ENCODE measurements at places on chromosomes 6 and 20.

DNA sequence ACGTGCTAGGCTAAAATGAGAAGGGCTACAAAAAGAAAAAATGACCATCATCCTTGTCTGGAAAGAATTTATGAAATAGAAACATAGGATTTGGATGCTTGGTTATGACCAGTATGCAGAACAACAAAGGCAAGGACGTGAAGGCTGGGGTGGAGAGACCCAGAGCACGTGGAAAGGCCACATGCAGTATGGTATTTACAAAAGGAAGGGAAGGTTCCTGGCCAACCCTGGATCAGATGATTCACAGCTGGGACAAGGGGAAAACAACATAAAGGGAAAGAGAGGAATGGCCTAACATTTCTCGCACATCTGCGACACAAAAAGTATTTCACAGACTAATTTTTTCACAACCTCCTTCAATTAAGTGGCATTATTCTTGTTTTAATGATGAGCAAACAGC is 8.2 kb downstream of the STX7 start:
- no peak for DNase-seq

DNA sequence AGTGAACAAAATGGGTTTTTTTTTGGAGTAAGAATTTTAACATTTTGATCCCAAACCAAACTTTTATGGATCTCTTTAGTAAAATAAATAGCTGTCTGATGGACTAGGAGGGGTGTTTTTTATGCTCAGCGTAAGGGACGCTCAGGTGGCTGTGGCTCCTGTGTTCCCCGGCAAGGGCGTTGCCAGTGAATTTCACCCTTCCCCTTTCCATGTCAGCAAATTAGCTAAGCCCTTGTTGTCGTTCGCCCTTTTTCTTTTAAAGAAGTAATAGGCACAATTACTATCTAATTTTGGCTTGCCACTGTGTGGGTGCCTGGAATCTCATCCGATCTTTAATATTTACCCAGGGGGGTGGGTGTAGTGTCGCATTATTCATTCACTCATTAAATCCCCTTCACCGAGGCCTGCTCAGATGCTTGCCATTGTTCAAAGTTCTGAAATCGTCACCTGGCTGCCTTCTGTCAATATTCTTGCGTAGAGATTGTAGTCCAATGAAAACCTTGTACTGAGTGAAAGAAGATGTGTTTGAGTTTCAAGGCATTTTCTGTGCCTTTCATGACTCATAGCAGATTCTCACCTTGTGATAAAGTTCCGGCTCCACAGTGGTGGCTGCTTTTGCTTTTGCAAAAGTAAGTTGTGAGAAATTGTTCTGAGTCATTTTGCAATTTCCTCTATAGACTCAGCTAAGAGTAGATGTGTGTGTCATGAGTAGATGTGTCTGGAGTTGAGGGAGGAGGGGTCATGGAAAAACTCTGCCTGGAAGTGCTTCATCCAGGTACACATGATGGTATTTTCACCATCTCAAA is 40.0 kb upstream of the CLDN20 start:
- DNase-seq, result no peak

- peak; percentile 29 for DNase-seq
Measured at GRCh38 chr6:124854338-124854922, 107.8 kb upstream of the RNF217 start.

- no peak for DNase-seq
Measured at GRCh38 chr6:150392452-150393220, 23.8 kb downstream of the IYD start.

DNA sequence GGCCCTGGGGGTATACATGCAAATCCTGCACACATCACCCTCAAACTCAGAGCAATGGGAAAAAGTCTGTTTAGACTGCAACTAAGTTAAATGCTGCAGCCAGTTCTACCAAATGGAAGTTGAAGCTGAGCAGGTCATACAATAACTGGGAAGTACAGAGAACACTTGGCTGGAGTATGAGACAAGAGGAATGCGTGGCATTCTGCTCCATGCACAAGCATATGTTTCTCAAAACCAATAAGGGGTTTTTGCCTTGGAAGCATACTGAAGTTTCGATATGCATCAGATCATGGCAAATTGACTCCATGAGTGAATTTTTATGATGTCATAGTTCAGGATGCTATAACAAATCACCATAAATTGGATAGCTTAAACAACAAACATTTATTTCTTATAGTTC is 193.8 kb downstream of the COL12A1 start:
- DNase-seq, result no peak

GRCh38 chr6:99871641-99872040 is 122.4 kb downstream of the MCHR2 start:
- DNase-seq, result no peak

DNA sequence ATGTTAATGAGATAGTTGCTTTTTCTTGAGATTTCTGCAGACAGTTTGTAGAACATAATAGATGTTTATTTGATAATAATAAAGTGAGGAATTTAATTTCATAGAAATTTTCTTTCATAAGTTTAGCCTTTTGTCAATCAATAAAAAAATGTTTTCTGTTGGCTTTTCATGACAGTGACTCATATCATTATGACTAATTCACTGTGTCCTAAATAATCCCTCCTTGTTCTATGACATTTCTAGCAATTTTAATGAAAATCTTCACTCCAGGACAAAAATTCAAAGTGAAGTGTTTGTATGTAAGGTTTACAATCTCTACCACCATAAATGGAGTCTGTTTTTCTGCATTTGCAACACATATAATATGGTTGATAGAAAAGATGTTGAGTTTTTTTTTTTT is 109.9 kb downstream of the UTRN start:
- DNase-seq, result no peak

DNA sequence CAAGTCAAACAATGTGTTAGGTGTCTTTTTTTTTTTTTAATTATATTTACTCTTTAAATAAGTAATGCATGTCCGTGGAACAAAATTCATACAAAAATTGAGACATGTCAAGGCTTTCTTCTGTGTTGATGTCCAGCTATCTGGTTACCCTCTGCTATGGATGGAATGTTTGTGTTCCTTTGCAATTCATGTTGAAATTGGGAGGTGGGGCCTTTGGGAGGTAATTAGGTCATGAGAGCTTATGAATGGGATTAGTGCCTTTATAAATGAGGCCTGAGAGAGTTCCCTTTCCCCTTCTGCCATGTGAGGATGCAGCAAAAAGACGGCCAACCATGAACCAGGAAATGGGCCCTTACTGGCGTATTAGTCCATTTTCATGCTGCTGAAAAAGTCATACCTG is 83.1 kb upstream of the KCNG1 start:
- no peak for DNase-seq

- DNase-seq, result no peak
Measured at GRCh38 chr6:39114388-39114703, 640 bp downstream of the SAYSD1 start.

GRCh38 chr6:43623880-43624785 is 4.9 kb downstream of the GTPBP2 start:
- no peak for DNase-seq

- DNase-seq, result no peak
Measured at GRCh38 chr6:37177077-37177934, 7.4 kb downstream of the PIM1 start.

DNA sequence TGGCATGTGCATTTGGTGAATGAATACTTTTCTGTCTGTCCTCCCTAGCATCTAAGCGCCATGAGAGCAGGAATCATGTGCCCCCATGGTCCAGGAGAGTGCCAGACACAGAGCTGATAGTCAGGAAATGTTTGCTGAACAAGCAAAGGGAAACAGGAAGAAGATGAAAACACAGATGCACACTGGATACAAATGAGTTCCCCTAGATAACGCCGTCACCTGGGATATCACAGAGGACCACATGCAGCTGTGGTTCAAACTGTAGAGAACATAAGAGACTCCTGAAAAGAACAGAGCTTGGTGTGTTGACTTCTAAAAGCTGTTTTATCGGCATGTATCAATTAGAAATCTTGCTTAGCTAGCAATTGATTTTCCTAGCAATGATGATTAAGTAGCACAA is 293.7 kb downstream of the BTBD3 start:
- no peak for DNase-seq

- DNase-seq, result no peak
Measured at GRCh38 chr20:46640536-46641311, 10.5 kb downstream of the SLC13A3 start.

DNA sequence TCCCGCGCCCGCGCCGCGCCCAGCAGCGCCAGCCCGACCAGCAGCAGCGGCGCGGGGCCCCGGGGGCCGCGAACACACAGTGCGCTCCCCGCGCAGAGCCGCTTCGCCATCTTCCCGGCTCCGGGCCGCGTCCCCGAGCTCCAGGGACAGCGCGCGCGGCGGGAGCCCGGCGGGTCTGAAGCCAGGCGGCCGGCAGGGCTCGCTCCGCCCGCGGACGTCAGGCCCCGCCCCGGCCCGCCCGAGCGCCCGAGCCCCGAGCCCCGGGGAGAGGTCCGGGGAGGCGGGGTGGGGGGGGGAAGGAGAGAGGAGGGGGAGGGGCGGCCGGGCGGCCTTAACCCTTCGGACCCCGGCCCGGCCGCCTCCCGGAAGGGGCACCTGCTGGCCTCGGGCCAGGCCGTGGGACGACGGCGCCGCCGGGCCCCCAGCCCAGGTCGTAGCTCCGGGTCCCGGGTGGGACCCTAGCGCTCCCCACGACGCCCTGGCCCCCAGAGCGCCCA is at the start of gene LAMA5:
TSS of gene LAMA5 (minus strand) at position 177 of the 497 bp plus-strand sequence. CDS start at position 110, 67 bp downstream.
- DNase-seq, result peak; percentile 56

- no peak for DNase-seq
Measured at GRCh38 chr6:68677058-68677457, 42.0 kb downstream of the ADGRB3 start.

GRCh38 chr20:44489931-44490330 is 14.3 kb downstream of the TTPAL start:
- DNase-seq, result no peak

DNA sequence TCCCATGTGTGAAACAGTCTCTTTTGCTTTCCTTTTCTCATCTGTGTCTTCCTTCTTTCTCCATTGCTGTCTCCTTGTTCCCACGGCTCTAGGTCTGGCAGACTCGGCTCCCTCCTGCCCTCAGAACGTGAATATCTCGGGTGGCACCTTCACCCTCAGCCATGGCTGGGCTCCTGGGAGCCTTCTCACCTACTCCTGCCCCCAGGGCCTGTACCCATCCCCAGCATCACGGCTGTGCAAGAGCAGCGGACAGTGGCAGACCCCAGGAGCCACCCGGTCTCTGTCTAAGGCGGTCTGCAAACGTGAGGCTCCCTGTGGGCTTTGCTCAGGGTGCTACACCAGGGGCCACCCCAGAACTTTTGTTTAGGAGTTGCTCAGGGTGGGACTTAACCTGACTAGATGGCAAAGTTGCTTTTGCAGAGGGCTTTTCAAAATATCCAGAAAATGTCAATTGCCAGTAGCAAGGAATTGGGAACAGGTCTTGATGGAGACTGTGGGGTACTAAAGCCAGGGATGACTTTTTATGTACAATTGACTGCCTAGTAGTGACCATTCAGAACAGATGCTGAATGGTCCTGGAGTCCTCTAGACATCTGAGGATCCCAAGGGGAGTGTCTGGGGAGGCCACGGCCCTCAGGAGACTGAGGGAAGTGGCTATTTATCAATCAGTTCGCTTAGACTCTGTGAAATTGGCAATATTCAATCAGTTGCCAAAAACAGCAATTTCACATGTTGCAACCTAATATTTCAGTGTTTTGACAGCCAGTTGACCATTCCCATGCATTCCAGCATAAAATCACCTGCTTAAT is 550 bp downstream of the C2 start:
- DNase-seq, result no peak

- DNase-seq, result no peak
Measured at GRCh38 chr6:3527651-3527977, 70.8 kb upstream of the SLC22A23 start.

GRCh38 chr6:98657764-98658163 is 176.6 kb upstream of the POU3F2 start:
- no peak for DNase-seq

DNA sequence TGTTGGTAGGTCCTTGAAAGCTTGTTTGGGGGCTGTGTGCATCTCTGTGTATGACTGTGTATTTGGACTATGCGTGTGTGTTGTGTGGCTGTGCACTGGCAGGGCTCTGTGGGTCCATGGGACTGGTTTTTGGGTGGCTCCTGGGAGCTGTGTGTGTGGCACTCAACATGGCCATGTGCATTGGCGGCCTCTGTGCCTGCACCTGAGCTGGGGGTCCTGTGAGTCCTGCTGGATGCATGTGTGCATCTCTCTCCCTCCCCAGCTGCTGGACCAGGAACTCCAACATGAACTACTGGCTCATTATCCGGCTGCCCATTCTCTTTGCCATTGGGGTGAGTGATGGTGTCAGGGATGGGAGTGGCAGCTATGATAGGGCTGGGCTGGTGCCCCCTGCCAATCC is 30.1 kb downstream of the GLP1R start:
- DNase-seq, result no peak

- DNase-seq, result peak; percentile 22
Measured at GRCh38 chr20:34544109-34544796, 14.3 kb upstream of the MAP1LC3A start.

- no peak for DNase-seq
Measured at GRCh38 chr20:10007747-10008146, 27.0 kb upstream of the ANKEF1 start.

- DNase-seq, result no peak
Measured at GRCh38 chr20:57147185-57147584, 119.3 kb downstream of the BMP7 start.

DNA sequence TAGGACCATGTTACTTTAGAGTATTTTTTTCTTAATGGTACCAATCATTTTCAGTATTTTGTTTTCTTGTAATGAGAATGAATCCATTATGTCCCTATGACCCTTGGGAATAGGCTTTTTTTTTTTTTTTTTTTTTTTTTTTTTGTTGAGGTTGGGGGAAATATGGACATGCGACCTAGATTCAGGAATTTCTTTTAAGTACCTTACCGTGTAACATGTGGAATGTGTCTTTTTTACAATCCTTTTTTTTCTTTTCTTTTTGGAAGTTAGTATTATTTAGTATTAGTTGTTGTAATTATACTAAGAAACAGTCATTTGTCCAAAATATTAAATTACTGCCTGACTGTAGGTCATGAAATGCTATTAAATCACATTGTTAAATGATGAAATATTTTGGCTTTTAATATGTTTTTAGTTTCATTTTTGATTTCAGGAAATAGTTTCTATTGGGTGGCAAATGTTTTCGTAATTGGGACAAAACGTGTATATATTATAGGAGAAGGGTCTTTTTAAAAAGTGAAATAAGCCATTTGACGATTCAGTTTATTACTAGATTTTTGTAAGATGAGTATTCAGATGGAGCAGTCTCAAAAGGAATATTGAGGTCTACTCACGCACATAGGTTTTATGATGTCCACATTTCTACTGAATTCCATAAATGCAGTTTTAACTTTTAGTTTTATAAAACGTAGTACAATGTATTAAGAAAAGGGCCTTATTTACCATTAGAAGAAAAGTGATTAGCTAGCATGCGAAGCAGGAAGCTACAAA is 4.9 kb downstream of the ARID1B start:
- DNase-seq, result no peak

DNA sequence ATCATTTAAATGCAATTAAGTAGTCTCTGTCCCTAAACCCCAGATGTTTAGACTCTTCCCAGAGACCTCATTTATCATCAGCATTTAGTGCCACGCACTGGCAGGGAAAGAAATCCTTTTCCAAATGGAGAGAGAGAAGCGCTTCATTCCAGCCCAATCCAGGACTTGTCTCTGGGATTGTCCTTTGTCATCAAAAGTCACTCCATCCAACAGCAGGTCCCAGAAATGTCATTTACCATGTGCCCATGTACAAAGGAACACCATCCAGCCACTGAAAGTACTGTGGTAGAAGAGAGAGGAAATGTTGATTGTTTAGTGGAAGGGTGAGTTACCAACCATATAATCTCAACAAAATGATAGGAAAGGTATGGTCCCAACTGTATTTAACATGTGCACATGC is 66.9 kb upstream of the SMIM28 start:
- peak; percentile 71 for DNase-seq

- no peak for DNase-seq
Measured at GRCh38 chr20:44700306-44700705, 14.9 kb upstream of the CCN5 start.

- no peak for DNase-seq
Measured at GRCh38 chr6:47749757-47750156, 32.1 kb upstream of the OPN5 start.
